Cardiac septum (tissue), 1 donor: ENCODE measurements at places on chromosomes 3 and 15. TPM values are rescaled to one million over a fixed set of nuclear protein-coding genes. Genes with fewer than 3 reads are reported as not detected.

Gene DOCK3
- 6.1 TPM for total RNA-seq

Gene FAM81A
- 1.8 TPM for total RNA-seq

Gene GPR62
- 0.16 TPM for total RNA-seq

DNA sequence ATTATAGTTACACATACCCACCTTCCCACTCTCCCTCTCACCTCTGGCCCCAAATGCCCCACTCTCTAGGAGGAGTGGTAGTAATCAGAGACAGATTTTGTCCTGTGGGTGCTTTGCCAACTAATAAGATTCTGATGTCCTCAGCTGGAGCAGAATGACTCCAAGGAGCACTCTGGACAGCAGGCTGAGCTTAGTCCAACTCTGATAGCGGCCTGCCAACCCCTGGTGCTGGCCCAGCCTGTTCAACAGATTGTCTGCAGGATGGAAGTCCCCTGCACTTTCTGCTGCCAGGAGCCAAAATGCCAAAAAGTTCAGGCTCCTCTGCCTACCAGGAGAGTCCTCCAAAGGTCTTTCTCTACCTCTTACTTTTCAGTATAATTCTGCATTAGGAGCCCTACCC is 160.5 kb upstream of the UMPS start:
- DNase-seq = peak; percentile 80

DNA sequence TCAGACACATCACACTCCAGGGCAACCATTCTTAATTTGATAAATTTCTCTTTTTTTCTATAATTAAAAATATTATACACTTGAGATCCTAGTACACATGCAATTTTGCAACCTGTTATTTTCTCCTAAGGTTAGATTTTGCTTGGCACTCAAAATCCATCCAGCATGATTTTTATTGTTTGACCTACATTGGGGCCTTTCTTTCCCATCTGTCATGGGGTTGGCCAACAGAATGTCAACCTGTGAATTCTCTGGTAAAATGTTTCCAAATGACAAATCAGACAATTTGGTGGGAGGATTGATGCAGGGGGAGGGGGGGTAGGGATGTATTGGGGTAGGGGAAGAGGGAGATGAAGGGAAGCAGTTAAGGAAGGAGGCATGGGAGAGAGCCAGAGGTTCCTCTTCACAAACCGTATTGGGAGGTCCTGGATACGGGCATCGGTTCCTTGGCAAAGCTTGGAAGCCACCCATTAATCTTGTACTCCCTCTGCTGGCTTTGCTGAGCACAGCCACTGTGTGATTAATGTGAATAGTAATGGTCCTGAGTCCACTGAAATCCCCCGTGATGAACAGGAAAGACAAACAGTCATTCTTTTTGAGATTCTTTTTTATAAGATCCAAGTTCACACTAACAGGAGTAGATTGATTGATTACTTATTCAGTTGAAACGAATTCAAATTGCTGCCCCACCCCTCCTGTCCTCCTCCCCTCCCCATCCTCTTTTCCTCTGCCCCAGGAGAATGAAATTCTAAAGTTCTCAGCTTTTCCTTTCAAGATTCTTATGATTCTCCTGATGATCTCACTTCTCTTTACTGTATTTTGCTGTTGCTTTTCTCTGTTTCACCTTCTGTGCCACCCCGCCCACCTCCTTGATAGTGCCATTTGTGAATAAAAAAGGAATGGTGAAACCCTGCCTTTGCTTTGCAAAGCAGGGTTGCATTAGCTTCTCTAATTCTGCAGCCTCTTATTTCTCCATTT is 82.2 kb upstream of the SLC25A26 start:
- no peak for DNase-seq

DNA sequence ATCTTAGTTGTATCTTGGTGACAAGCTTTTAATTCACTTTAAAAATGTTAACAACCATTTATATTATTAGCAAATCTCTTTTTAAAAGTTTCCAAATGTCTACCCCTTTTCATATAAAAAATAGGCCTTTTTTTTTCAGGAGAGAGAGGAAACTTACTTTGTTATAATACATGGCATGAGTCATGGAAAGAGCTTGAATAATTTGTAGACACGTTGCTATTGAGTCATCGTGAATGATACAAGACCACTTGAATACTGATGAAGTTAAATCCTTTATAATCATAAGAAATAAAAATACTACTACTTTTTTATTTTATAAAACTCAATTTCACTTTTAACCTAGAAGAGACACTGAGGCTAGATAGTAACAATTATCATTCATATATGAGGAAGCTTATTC is 70.3 kb upstream of the BBX start:
- DNase-seq = no peak

GRCh38 chr3:195188426-195188927 is 82.5 kb downstream of the XXYLT1 start:
- DNase-seq = no peak

GRCh38 chr15:51731549-51732267 is 5.7 kb downstream of the LYSMD2 start:
- no peak for DNase-seq

- no peak for DNase-seq
Observed at GRCh38 chr3:160448845-160449635, 546 bp downstream of the TRIM59 start.
